Uterus (tissue), 4 donors: ENCODE measurements at places on chromosomes 3 and 15. TPM values are rescaled to one million over a fixed set of nuclear protein-coding genes. Genes with fewer than 3 reads are reported as not detected.
A peak's percentile ranks its signal among the peaks of the same experiment; 100 is the strongest.

GRCh38 chr3:16741103-16741758, 136.0 kb upstream of the DAZL start:
- H3K4me1 ChIP-seq: no peaks in the 10 kb centered on the region
- DNase-seq: no peak
- H3K27me3 ChIP-seq: no peaks in the 10 kb centered on the region
- H3K27ac ChIP-seq: no peak overlapping the region

- H3K4me1 ChIP-seq: no peaks in the 10 kb centered on the region
- no peaks in the 10 kb centered on the region for H3K36me3 ChIP-seq
- H3K27ac ChIP-seq: peak overlapping the region; percentile 87
Observed at GRCh38 chr3:129119365-129120100, 2.1 kb downstream of the RAB43 start.

DNA sequence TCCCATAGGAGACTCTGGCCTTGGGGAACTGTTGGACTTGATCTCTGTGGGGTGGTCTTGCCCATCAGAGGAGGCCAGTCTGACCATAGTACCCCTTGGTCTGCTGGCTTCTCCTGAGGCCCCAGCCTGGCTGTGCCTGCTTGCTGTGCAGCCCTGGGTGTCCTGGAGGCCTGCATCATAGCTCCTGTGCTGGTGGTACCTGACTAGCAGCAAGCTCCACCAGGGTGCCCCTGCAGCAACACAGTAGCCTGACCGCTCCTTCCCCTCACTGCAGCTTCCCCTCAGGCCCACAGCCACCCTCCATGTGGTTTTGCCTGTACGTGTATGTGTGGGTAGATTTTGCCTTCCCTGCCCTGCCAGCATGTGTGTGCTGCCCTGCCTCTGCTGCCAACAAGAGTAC, 85.6 kb upstream of the TTC14 start:
- no peaks in the 10 kb centered on the region for H3K27me3 ChIP-seq
- no peaks in the 10 kb centered on the region for H3K36me3 ChIP-seq
- no peak overlapping the region for H3K4me3 ChIP-seq
- H3K27ac ChIP-seq: no peak overlapping the region

EFCC1 gene
- total RNA-seq: 3.7 TPM

- no peaks in the 10 kb centered on the region for H3K27me3 ChIP-seq
- no peaks in the 10 kb centered on the region for H3K4me1 ChIP-seq
- H3K27ac ChIP-seq: no peak overlapping the region
- DNase-seq: no peak
Observed at GRCh38 chr3:58866079-58866478, 183.7 kb downstream of the CFAP20DC start.

TM4SF1 gene
- 102 TPM for total RNA-seq

- no peak overlapping the region for H3K27ac ChIP-seq
- H3K4me3 ChIP-seq: no peak overlapping the region
Observed at GRCh38 chr3:145637105-145637504, 523.9 kb downstream of the PLOD2 start.

- no peaks in the 10 kb centered on the region for H3K36me3 ChIP-seq
- no peak overlapping the region for H3K27ac ChIP-seq
- H3K4me3 ChIP-seq: no peak overlapping the region
- no peaks in the 10 kb centered on the region for H3K27me3 ChIP-seq
- DNase-seq: no peak
Observed at GRCh38 chr15:101372149-101372577, 77.1 kb upstream of the SNRPA1 start.

- no peaks in the 10 kb centered on the region for H3K36me3 ChIP-seq
- no peak for DNase-seq
- H3K4me1 ChIP-seq: no peaks in the 10 kb centered on the region
- H3K27me3 ChIP-seq: no peaks in the 10 kb centered on the region
Observed at GRCh38 chr3:102060814-102061213, 211.5 kb downstream of the NFKBIZ start.

DNA sequence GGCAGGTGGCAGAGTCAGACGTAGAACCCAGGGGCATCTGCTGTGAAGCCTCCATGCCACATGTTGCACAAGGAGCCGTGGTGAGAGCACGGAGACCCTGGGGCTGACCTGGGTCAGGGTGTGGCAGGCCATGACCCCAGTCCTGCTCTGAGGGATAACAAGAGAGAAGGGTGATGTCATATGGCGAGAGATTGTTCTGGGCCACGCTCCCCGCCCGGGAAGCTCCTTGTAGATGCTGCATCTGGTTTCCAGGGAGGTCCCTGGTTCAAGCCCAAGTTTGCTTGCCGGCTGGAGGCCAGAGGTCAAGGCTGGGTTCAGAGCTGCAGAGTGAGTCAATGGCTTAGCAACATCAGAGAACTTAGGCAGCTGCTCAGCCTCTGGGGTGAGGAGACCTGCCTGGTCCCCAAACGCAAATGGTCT, 17.3 kb downstream of the FGD5 start:
- no peaks in the 10 kb centered on the region for H3K27me3 ChIP-seq
- no peaks in the 10 kb centered on the region for H3K4me1 ChIP-seq

GRCh38 chr3:20930034-20930433, 744.0 kb upstream of the SGO1 start:
- no peak overlapping the region for H3K27ac ChIP-seq
- H3K36me3 ChIP-seq: no peaks in the 10 kb centered on the region
- H3K4me1 ChIP-seq: no peaks in the 10 kb centered on the region
- DNase-seq: no peak
- H3K27me3 ChIP-seq: no peaks in the 10 kb centered on the region
- no peak overlapping the region for H3K4me3 ChIP-seq

GOLGA8Q gene
- not detected for total RNA-seq

- no peak overlapping the region for H3K27ac ChIP-seq
- no peaks in the 10 kb centered on the region for H3K27me3 ChIP-seq
- no peak overlapping the region for H3K4me3 ChIP-seq
Observed at GRCh38 chr3:53824795-53825194, 21.4 kb downstream of the CHDH start.

DNA sequence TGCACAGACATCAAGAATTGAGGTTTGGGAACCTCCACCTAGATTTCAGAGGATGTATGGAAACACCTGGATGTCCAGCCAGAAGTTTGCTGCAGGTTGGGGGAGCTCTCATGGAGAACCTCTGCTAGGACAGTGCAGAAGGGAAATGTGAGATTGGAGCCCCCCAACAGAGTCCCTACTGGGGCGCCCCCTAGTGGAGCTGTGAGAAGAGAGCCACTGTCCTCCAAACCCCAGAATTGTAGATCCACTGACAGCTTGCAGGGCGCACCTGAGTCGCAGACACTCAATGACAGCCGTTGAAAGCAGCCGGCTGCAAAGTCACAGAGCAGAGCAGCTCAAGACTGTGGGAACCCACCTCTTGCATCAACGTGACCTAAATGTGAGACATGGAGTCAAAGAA, 34.6 kb upstream of the EPHA6 start:
- H3K4me3 ChIP-seq: no peak overlapping the region
- no peak overlapping the region for H3K27ac ChIP-seq
- no peak for DNase-seq
- no peaks in the 10 kb centered on the region for H3K4me1 ChIP-seq
- H3K36me3 ChIP-seq: no peaks in the 10 kb centered on the region

- no peaks in the 10 kb centered on the region for H3K4me1 ChIP-seq
- H3K36me3 ChIP-seq: no peaks in the 10 kb centered on the region
- H3K27me3 ChIP-seq: no peaks in the 10 kb centered on the region
- no peak for DNase-seq
- no peak overlapping the region for H3K4me3 ChIP-seq
- no peak overlapping the region for H3K27ac ChIP-seq
Observed at GRCh38 chr3:118637846-118638245, 396.8 kb downstream of the IGSF11 start.

NR2E3 gene
- total RNA-seq: 0.41 TPM

GRCh38 chr3:174737966-174738365, 121.2 kb upstream of the NAALADL2 start:
- no peaks in the 10 kb centered on the region for H3K4me1 ChIP-seq
- H3K4me3 ChIP-seq: no peak overlapping the region
- no peaks in the 10 kb centered on the region for H3K27me3 ChIP-seq
- no peak overlapping the region for H3K27ac ChIP-seq
- H3K36me3 ChIP-seq: no peaks in the 10 kb centered on the region

- H3K4me3 ChIP-seq: peak overlapping the region; percentile 86
- H3K4me1 ChIP-seq: peaks cover 6% of the 10 kb centered on the region
- H3K36me3 ChIP-seq: no peaks in the 10 kb centered on the region
Observed at GRCh38 chr15:56244811-56245576, 1.3 kb upstream of the RFX7 start.

GRCh38 chr3:129809297-129809696, 84.2 kb downstream of the TMCC1 start:
- no peak overlapping the region for H3K27ac ChIP-seq
- no peaks in the 10 kb centered on the region for H3K36me3 ChIP-seq
- no peaks in the 10 kb centered on the region for H3K27me3 ChIP-seq
- no peak overlapping the region for H3K4me3 ChIP-seq

DNA sequence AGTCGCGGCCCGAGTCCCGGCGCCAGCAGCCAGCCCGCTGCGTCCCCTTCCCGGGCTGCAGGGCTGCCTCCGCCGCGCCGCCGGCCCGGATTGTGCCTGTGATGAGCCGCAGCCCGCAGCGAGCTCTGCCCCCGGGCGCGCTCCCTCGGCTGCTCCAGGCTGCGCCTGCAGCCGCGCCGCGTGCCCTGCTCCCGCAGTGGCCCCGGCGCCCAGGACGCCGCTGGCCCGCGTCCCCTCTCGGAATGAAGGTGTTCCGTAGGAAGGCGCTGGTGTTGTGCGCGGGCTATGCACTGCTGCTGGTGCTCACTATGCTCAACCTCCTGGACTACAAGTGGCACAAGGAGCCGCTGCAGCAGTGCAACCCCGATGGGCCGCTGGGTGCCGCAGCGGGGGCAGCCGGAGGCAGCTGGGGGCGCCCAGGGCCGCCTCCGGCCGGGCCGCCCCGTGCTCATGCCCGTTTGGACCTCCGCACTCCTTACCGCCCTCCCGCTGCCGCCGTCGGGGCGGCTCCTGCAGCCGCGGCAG, 1.2 kb downstream of the CHST2 start:
- DNase-seq: no peak
- H3K27me3 ChIP-seq: no peaks in the 10 kb centered on the region
- H3K4me3 ChIP-seq: peak overlapping the region; percentile 77

- no peak for DNase-seq
- H3K27ac ChIP-seq: no peak overlapping the region
- no peak overlapping the region for H3K4me3 ChIP-seq
- no peaks in the 10 kb centered on the region for H3K36me3 ChIP-seq
Observed at GRCh38 chr3:157166115-157166514, 6.2 kb upstream of the CCNL1 start.

- DNase-seq: no peak
- H3K27ac ChIP-seq: no peak overlapping the region
- no peaks in the 10 kb centered on the region for H3K4me1 ChIP-seq
- H3K4me3 ChIP-seq: no peak overlapping the region
Observed at GRCh38 chr15:26572602-26573350, 200.1 kb downstream of the GABRB3 start.

CRABP1 gene
- not detected for total RNA-seq

DNA sequence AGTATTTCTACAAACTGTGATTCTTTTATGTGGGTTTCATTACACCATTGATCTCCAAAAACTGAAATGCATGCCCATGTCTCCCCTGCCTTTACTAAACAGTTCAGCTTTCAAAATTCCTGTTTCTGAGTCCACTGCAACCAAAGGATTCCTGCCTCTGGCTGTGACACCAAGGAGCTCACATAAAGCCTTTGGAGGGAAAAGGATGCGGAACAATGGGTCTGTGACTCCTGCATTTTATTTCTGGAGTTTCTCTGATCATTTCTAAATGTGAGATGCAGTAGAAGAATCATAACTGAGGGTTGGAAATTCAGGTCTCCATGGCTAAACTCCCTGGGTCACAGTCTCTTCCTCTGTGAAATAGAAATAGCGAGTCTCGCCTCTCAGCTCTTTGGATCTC, 149.5 kb downstream of the MEX3B start:
- no peaks in the 10 kb centered on the region for H3K36me3 ChIP-seq
- no peak overlapping the region for H3K27ac ChIP-seq
- no peak overlapping the region for H3K4me3 ChIP-seq
- no peaks in the 10 kb centered on the region for H3K27me3 ChIP-seq
- DNase-seq: no peak
- no peaks in the 10 kb centered on the region for H3K4me1 ChIP-seq

GRCh38 chr3:31027191-31027761, 132.8 kb upstream of the GADL1 start:
- H3K27me3 ChIP-seq: no peaks in the 10 kb centered on the region
- H3K4me1 ChIP-seq: no peaks in the 10 kb centered on the region
- H3K36me3 ChIP-seq: no peaks in the 10 kb centered on the region
- no peak overlapping the region for H3K4me3 ChIP-seq

GPR171 gene
- total RNA-seq: 0.48 TPM

- no peaks in the 10 kb centered on the region for H3K36me3 ChIP-seq
- no peak overlapping the region for H3K27ac ChIP-seq
- DNase-seq: no peak
- no peak overlapping the region for H3K4me3 ChIP-seq
Observed at GRCh38 chr3:141386126-141386488, 17.8 kb downstream of the ZBTB38 start.

- H3K36me3 ChIP-seq: no peaks in the 10 kb centered on the region
- H3K27me3 ChIP-seq: no peaks in the 10 kb centered on the region
- no peak overlapping the region for H3K27ac ChIP-seq
- no peak for DNase-seq
Observed at GRCh38 chr3:192802957-192803899, 75.9 kb upstream of the FGF12 start.

GRCh38 chr3:97656638-97657037, 107.9 kb upstream of the ARL6 start:
- no peak for DNase-seq

DNA sequence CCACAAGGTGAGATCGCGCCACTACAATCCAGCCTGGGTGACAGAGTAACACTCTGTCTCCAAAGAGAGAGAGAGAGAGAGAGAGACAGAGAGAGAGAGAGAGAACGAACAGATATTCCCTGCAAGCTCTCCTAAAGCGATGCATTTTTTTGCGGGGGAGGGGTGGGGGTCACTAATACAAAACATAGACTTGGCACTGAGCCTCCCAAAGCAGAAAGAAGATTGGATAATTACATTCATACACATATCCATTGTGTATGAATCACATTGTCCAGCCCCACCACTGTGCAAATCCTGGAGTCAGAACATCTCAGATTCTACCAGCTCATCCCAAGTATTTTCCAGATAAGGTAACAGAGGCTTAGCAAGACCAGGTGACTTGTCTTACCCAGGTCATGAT, 459.9 kb downstream of the MAGI1 start:
- no peaks in the 10 kb centered on the region for H3K36me3 ChIP-seq
- no peak overlapping the region for H3K27ac ChIP-seq
- no peaks in the 10 kb centered on the region for H3K4me1 ChIP-seq
- no peaks in the 10 kb centered on the region for H3K27me3 ChIP-seq
- no peak for DNase-seq
